ENCODE measurements at places on chromosomes 4 and X.

DNA sequence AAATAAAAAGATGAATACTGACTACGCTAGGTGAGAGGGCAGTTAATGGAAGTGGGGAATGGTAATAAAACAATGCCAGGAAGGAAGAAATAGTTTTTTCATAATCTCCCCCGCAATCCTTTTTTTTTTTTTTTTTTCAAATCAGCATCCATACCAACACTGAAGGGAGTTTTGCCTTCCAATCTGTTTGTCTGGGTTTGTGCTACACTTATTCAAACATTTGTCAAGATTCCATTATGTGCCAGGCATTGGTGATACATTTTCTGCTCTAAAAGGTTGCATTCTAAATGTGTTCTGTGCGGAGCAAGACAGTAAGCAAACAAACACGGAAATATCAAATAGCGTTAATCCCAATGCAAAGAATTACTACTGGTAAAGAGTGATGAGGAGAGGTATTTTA is 437.9 kb upstream of the BOD1L1 start:
- DNase-seq, result no peak

DNA sequence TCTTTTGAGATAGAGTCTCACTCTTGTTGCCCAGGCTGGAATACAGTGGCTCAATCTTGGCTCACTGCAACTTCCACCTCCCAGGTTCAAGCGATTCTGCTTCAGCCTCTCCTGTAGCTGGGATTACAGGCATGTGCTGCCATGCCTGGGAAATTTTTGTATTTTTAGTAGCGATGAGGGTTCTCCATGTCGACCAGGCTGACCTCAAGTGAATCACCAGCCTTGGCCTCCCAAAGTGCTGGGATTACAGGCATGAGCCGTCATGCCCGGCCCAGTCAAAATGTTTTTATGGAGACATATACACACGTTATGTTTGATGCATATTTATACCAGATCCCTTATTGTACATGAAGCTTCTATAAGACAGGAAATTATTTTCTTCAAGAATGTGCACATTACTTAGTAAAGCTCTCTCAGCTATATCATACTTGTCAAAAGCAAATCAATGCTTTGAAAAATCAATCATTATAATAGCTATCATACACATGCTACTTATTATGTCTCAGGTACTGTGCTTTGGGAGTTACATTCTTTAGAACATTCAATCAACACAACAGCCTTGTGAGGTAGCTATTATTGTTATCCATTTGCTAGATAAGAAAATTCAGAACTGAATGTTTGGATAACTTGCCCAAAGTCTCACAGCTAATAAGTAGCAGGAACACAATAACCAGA is 269.2 kb downstream of the FSTL5 start:
- DNase-seq, result no peak

DNA sequence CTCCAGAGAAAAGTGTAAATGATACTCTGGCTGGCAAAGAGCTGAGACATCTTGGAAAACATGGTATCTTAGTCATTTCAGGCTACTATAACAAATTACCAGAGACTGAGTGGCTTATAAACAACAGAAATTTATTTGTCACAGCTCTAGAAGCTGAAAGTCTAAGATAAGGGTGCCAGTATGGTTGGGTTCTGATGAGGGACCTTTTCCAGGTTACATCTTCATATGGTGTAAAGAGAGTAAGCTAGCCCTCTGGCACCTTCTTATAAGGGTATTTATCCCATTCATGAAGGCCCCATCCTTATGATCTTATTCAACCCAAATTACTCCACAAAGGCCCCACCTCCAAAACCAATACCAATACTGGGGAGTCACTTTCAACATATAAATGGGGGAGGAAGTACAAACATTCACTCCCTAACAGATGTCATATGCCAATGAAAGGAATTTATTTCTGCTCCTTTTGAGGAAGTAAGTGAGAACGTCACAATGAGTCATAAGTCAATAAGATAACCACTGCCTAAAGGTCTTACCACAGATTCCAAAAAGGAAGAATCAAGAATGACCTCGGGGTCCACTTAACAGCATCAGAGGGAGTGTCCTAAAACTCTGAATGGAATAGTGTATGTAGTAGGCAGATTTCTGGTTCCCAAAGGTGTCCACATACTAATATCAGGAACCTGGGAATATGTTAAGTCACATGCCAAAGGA is 246.6 kb downstream of the OPHN1 start:
- no peak for DNase-seq

- DNase-seq, result no peak
Observed at GRCh38 chrX:74340051-74340450, 36.1 kb downstream of the ZCCHC13 start.

DNA sequence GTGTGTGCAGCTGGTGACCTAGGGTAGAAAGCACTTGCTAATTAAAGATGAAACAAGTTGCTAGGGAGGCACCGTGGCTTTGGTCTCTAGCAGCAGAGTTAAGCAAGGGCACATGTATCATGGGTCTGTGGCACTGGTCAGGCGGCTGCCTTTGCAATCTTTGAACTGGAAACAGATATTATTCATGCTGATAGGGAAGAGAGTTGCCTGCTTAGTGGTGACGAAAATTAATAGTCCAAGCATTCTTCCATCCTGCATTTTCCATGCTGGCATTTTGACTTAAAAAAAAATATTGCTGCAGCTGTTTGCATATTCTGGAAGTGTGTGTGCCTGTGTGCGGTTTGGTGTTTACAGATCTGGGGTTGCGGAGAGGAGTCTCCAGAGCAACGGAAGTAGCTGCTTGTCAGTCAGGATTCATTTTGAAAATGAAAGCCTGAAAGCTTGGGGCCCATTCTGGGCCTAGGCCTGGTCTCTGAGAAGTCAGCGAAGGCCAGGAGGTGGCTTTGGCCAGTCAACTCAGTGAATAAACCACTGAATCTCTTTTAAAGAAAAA is 2.3 kb upstream of the SOWAHD start:
- DNase-seq, result no peak

GRCh38 chr4:67702166-67702565 is 1.2 kb upstream of the UBA6 start:
- no peak for DNase-seq

GRCh38 chr4:92099861-92100260 is 203.9 kb upstream of the GRID2 start:
- DNase-seq, result no peak

- DNase-seq, result no peak
Observed at GRCh38 chr4:181475781-181476507, 767.3 kb upstream of the TENM3 start.

GRCh38 chr4:19030536-19030935 is 1009.0 kb upstream of the LCORL start:
- DNase-seq, result no peak

DNA sequence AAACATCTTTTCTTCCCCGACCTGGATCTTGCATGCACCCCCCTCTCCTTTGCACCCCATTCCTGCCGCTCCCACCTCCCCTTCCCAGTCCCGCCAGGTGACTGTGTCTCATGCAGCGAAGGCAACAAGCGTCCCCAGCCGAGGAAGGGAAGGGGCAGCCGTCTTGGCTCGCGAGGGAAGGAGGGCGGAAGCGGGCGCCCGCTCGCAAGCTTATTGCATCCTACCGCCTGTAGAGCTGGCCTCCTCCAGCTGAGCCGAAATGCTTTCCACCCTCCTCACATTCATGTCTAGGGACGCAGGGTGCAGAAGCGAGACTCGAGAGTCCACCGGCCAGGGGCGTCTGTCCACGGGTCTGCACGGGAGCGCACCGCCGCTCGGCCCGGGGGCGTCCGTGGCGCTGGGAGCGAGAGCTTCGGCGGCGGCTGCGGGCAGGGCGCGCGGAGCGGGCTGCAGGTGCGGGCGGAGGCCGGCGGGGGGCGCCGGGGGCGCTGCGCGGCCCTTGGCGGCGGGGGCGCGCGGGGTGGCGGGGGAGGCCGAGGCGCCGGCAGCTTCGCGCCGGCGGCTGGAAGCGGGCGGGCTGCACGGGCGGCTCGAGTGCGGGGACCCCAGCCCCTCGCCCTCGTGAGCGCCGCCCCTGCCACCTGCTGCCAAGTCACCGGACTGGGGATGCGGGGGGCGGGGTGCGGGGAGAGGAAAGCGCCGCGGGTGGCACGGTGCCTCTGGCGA is at the start of gene KCNIP4:
KCNIP4 (minus strand) TSS at position 426 of the 726 bp plus-strand sequence.
- DNase-seq, result no peak

DNA sequence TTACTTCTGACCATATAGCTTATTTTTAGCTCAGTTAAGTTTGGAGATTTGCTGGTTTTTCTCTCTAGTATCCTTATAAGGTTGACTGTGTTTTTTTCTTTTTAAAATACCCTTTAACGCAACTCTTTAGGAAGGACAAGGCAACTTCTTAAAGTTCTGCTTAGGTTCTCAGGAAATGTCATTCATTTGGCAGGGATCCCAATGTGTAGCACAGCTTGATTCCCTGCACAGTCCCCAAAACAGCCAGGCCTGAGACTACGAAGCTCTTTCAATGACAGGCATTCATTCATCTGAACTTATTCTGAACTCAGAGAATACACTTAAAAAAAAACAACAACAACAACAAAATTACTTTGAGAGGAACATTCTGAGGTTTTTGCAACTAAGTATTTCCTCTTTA is 1765.8 kb downstream of the PCDH7 start:
- DNase-seq, result no peak

DNA sequence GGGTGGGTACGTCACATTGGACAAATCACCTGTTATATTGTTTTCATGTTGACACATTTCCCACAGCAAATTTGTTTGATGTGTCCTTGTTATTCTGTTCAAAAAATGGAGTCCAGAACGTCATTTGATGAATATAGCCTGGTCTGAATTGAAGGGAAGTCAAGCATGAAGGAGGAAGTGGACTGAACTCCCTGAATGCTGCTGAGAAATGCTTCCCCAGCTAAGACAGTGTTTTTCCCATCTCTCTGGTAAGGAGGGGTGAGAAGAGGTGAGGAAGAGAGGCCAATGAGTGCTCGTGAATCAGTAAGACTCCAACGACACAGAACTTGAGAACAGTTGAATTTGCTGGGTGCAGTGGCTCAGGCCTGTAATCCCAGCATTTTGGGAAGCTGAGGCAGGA is 127.4 kb downstream of the RBM47 start:
- DNase-seq, result no peak

- DNase-seq, result no peak
Observed at GRCh38 chr4:168096407-168096784, 4.1 kb downstream of the ANXA10 start.

DNA sequence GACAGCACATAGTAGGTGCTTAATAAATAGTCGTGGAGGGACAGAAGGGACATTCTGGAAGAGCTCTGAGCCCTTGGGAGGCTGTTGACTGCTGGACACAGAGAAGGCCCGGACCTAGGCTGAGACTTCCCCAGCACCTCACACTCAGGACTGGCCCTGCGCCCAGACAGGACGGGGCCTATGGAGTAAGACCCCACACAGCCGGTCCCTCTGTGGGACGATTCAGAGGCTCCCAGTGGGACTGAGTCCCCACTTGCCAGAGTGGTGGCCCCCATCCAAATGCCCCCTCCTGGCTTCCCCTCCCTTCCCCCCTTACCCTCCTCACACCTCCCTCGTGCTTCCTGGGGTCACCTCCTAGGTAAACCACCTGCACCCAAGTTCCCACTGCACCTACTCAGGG is 8.9 kb downstream of the ABLIM2 start:
- no peak for DNase-seq

- no peak for DNase-seq
Observed at GRCh38 chr4:147727476-147728028, 4.3 kb upstream of the ARHGAP10 start.

- DNase-seq, result no peak
Observed at GRCh38 chrX:81414630-81415029, 212.7 kb downstream of the SH3BGRL start.

- DNase-seq, result no peak
Observed at GRCh38 chr4:55727746-55728145, 91.6 kb upstream of the NMU start.

GRCh38 chr4:111930659-111931058 is 214.6 kb upstream of the FAM241A start:
- no peak for DNase-seq

- DNase-seq, result no peak
Observed at GRCh38 chr4:158282252-158282651, 72.0 kb downstream of the TMEM144 start.

DNA sequence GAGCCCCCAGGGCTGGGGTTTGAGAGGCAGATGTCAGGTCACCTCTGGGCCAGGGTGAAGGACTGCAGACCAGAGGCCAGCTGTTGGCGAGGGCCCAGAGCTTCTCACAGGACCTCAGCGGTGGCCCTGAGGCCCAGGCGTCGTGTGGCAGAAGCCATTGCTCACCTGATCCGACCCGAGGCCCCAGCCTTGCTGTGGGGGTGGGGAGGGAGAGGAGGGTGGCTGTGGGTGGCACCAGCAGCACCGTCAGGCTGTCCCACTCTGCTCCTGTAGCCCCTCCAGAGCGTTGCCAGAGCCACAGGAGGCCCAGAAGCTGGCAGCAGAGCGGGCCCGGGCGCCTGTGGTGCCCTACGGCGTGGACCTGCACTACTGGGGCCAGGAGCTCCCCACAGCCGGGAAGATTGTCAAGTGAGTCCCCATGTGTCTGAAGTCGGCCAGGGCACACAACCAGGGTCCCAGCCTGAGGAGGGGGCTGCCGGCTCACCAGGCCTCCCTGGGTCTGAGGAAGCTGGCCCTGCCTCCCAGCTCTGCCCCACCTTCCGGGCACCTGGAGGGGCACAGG is 28.8 kb downstream of the UVSSA start:
- DNase-seq, result no peak

All from stimulated activated CD8-positive, alpha-beta memory T cell treated with anti-CD3 and anti-CD28 coated beads, Interleukin-12 subunit alpha, Interleukin-12 subunit beta, amount 100 ng/mL, for 1 hour (primary cell).